Bronchus fibroblast of lung (primary cell): ENCODE measurements at places on chromosomes 16 and 17. TPM values are rescaled to one million over a fixed set of nuclear protein-coding genes. Genes with fewer than 3 reads are reported as not detected.

The RHBDL3 gene
- 0.15 TPM in 1 of 2 replicates, not detected in the other for total RNA-seq

The CD79B gene
- not detected in 2 replicates for total RNA-seq

The OR1F1 gene
- not detected in 2 replicates for total RNA-seq

The NFATC2IP gene
- total RNA-seq: 13.4 and 14.0 TPM in 2 replicates

The CCL11 gene
- total RNA-seq: not detected in 2 replicates

The CBFA2T3 gene
- total RNA-seq: not detected in 2 replicates
